Activated CD8-positive, alpha-beta memory T cell treated with anti-CD3 and anti-CD28 coated beads, Interleukin-2, amount 10 ng/mL, durations not matched to agents 7 days and 5 days (primary cell): ENCODE measurements at places on chromosomes 12 and 14. TPM values are rescaled to one million over a fixed set of nuclear protein-coding genes. Genes with fewer than 3 reads are reported as not detected.

Gene SUPT16H
- total RNA-seq: 151 TPM

Gene GLT1D1
- total RNA-seq: 0.70 TPM

Gene RND1
- total RNA-seq: 2.7 TPM

Gene KLHL33
- total RNA-seq: 0.44 TPM

Gene KRT79
- 0.23 TPM for total RNA-seq

Gene SLCO1B3
- not detected for total RNA-seq

- peaks cover 5% of the 10 kb centered on the region for H3K36me3 ChIP-seq
- peaks cover 36% of the 10 kb centered on the region for H3K4me1 ChIP-seq
- H3K27ac ChIP-seq: peak overlapping the region; percentile 51
- peaks cover 5% of the 10 kb centered on the region for H3K27me3 ChIP-seq
- DNase-seq: peak; percentile 59
Measured at GRCh38 chr12:96427269-96427729, 27.1 kb upstream of the CDK17 start.

GRCh38 chr12:66279123-66279712 lies 23.1 kb upstream of the HELB start:
- no peak overlapping the region for H3K27ac ChIP-seq
- no peak overlapping the region for H3K4me3 ChIP-seq
- DNase-seq: peak; percentile 69
- peaks cover 23% of the 10 kb centered on the region for H3K4me1 ChIP-seq
- peaks cover 8% of the 10 kb centered on the region for H3K36me3 ChIP-seq

- H3K36me3 ChIP-seq: no peaks in the 10 kb centered on the region
- peaks cover 16% of the 10 kb centered on the region for H3K4me1 ChIP-seq
- peaks cover 8% of the 10 kb centered on the region for H3K27me3 ChIP-seq
- H3K27ac ChIP-seq: no peak overlapping the region
- no peak for DNase-seq
Measured at GRCh38 chr12:51687177-51687576, 96.1 kb downstream of the SCN8A start.

DNA sequence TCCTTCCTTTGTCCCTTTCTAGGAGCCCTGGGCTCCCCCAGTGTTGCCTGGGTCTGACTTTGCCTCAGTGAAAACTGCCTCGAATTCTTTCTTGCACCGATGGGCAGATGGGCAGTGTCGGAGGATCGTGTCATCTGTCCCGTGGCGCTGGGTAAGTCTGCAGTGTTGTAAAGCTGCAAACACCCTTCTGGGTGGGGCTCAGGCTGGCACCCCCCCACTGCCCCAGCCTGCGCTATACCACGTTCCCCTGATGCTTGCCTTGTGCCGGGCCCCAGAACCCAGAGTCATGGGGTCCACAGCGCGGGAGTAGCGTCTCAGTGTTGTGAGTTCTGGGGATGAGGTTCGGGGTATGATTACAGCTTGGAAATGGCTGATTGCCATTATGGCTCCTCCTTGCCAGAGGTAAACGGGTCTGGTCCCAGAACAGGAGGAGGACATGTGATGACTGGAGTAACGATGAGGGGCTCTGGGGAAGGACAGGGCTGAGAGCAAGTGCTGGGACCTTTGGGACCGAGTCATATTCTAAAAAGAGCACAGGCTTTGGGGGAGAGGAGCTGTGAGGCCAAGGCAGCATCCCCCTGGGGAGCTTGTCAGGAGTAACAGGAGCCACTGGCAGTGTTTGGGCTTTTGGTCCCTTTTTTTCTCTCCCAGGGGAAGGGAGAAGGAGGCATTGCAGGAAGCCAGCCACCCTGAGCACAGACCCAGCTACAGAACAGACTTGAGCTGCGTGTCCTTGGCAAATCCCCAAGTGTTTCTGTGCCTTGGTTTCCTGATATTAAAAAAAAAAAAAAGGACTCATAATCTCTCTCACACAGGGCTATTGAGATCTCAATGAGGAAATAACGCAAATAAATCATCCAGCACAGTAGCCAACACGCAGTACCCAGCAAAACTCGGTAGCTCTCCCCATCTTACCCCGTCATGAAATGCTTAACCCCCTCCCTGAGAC lies 4.3 kb downstream of the RTL1 start:
- no peak overlapping the region for H3K4me3 ChIP-seq
- no peaks in the 10 kb centered on the region for H3K36me3 ChIP-seq
- H3K27ac ChIP-seq: no peak overlapping the region
- no peak for DNase-seq

DNA sequence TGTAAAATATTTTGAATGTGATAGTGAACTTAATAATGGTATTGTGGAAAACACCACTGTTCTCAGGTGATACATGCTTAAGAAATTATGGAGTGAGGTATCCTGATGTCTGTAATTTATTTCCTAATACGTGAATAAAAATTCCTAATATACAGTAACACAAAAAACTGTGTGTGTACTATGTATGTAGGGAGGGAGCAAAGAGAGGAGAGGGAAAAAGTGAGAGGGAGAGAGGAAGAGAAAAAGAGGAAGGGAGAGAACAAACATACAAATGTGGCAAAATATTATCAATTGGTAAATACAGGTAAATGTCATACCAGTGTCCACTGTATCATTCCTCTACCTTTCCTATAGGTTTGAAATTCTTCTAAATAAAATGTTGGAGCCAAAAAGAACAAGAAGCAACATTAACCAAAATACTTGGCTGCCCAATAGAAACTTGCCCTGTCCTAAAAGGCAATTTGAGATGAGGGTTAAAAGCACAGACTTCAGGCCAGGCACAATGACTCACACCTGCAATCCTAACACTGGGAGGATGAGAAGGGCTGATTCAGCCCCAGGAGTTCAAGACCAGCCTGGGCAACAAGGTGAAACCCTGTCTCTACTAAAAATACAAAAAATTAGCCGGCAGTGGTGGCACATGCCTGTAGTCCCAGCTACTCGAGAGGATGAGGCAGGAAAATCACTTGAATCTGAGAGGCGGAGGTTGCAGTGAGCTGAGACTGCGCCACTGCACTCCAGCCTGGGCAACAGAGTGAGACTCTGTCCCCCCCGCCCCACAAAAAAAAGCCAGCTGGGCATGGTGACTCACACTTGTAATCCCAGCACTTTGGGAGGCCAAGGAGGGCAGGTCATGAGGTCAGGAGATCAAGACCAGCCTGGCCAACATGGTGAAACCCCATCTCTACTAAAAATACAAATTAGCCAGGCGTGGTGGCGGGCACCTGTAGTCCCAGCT lies 14.5 kb downstream of the R3HDM2 start:
- peaks cover 18% of the 10 kb centered on the region for H3K36me3 ChIP-seq
- DNase-seq: no peak
- no peaks in the 10 kb centered on the region for H3K4me1 ChIP-seq
- no peaks in the 10 kb centered on the region for H3K27me3 ChIP-seq

- H3K4me1 ChIP-seq: no peaks in the 10 kb centered on the region
- no peak overlapping the region for H3K27ac ChIP-seq
- H3K27me3 ChIP-seq: peaks cover 10% of the 10 kb centered on the region
- DNase-seq: no peak
Measured at GRCh38 chr14:58650857-58651256, 13.1 kb downstream of the DACT1 start.

DNA sequence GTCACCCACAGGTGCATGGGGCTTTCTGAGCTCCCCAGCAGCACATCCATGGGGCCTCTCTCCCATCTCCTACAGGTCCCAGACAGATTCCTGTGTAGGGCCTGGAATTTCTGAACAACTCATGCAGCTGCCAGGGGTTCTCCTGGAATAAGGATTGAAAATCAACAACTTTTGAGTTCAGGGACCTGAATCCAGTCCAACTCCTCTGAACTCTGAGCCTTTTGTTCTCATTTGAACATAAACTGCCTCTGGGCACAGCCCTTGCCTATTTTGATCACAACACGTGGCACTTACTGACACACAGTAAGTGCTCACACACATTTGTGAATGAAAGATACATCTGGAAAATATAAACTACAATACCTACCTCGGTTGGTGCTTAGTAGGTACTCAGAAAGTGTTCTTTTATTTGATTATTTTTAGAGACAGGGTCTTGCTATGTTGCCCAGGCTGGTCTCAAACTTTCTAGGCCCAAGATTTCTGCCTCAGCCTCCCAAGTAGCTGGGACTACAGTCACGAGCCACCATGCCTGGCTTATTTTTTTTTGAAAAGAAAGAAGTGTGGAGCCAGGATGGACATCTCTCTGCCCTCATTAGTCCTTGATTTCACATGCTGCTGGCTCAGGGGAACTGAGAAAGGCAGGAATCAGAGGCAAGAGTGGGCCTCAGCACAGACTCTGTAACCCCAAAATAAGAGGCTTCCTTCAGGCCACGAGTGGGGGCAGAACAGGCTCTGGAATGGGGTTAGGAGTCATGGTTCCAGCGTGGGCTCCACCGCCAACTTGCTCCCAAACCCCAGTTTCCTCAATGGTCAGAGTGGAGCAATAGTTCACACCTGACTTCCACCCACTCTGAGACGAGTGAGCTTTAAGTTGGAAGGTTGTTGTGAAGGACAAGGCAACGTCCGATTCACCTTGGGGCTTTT lies 27.0 kb downstream of the SYNE3 start:
- H3K4me3 ChIP-seq: no peak overlapping the region
- peaks cover 27% of the 10 kb centered on the region for H3K4me1 ChIP-seq
- no peaks in the 10 kb centered on the region for H3K27me3 ChIP-seq
- no peak for DNase-seq
- H3K27ac ChIP-seq: peak overlapping the region; percentile 55
